ENCODE measurements at places on chromosomes 3 and 15.

DNA sequence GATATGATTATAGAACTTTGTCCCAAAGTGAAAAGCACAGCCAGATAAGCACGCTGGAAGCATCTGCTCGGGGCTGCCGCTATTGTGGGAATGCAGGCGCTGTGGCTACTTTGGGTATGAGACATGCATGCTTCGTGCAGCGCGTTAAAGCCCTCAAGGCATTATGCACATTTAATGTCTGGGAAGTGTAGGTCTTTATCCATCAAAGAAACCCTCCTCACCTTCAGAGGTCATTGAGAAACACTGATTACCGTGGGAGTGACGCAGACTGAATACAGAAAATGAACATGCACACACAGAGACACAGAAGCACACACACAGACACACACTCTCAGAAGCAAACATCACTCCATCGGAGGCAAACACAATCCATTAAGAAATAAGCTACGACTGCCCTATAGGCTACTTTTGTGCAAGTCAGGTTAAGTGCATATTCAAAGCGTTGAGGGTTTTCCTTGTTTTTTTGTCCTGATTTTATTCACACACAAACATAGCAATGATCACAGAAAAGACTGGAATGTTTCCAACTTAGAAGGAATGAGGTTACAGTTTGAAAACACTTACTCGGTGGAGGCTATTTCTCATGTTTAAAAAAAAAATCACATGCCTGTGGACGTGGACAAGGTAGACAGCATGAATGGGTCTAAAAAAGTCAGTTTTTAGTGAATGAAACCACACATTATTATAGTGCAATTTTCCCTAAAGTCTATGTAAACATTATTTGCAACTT, 68.5 kb downstream of the PLCH1 start:
- peak; percentile 36 for DNase-seq

GRCh38 chr3:147215660-147216059, 190.7 kb downstream of the ZIC4 start:
- no peak for DNase-seq

DNA sequence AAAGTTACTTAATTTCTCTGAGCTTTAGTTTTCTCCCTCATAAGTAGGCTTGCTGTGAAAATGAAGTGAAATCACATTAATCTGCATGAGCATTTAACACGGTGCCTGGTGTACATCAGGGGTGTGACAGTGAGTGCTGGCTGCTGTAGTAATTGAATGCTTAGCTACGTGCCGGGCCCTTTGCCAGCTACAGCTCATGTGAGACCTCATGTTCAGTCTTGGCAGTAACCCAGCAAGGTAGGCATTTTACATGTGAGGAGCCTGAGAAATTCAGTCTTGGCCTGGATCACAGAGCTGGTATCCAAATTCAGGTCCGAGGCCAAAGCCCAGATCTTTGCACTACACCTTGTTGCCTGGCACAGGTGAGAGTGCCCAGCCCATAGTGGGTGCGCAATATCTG, 9.1 kb downstream of the GHRL start:
- DNase-seq: no peak

GRCh38 chr3:60046210-60046609, 996.4 kb upstream of the CFAP20DC start:
- no peak for DNase-seq

DNA sequence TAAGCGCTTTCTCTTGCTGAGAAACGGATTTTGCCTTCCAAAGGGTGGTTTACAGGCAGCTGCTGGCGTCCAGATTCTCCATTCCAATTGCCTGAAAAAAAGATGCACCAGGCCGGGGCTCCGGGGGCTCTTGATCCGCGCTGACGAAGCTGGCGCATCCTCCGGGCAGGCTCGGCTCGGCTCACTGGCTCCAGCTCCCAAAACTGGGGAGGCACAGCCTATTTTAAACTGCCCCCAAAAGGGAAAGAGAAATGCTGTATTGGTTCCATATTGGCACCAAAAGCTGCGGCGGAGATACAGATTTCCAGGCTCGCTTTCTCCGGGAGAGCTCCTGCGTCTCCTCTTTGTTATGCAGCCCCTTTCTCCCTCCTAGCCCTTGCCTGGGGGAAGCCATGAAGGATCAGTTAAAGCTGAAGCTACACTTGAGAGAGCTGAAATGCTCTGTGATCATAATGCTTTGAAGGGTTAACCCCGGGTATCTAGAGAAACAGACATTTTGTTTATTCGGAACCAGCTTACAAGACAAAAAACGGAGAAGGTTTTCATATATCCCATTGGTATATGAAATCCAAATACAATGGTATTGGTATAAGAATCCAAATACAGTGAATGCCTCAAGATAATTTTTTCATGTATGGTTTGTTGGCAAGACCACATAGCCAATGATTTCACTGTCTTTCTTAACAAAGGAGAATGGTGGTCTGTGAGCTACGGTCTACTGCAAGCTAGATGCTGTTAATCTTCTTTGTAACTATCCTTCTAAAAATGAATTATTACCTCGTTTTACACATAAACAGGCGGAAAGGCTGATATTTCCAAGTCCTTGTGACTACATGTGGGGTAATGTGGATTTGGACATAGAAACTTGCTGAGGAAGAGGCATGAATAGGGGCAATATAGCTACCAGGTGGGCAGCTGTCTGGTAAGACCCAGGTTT, 693 bp downstream of the CD200 start:
- DNase-seq: peak; percentile 56

GRCh38 chr15:43974852-43975251, 148.1 kb downstream of the WDR76 start:
- no peak for DNase-seq

DNA sequence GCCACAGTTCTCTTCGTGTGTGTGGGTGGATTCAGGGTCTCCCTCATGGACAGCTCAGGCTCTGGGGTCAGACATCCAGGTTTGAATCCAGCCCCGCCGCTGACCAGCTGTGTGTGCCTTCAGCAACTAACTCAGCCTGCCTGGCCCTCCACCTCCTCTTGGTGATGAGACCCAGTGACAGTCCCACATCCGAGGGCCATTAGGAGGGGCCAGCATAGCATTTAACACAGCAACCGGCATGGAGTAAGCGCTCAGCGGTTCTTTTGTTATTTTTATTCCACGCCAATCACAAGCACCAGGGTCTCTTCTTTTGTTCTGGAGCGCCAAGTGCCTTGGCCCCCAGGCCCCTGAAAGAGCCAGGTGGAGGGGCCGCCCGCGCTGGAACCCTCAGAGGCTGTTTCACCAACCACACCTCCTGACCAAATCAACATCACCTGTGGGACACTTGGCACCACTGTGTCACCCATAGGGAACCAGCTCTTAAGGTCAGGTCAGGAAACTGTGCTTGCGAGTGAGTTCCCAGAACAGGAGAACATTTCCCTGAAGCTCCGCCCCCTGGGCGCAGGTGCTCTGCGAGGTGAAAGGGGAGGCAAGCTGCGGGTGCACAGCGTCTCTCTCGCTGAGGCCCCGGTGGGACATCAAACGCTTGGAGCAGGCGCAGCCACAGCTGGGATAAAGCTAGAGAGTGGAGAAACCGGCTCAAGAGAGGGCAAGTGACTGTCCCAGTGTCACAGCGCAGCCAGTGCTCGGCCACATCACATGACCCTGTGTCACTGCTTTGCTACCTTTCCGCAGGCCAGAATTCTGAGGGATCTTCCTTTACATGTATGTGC, 311.3 kb downstream of the UACA start:
- DNase-seq: no peak

DNA sequence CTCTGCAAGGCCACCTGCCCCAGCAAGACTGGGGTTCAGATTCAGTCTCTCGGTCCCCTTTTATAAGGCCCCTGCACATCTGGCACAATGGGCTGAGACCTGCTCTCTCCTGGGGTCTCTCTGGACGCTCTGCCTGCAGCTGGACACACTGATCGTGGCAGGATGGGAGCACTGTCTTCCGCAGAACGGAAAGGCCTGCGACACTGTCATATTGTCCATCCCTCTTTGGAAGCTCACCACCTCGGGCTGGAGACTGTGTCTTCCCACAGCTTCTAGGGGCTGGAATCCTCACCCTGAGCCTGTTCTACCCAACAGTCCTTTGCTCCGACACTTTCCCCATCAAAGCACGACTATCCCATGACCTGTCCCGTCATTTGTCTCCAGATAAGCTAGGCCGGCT, 11.5 kb upstream of the IGDCC4 start:
- no peak for DNase-seq

- DNase-seq: no peak
Observed at GRCh38 chr15:41493902-41494189, 172 bp downstream of the ITPKA start.
